ENCODE measurements at places on chromosomes 11 and 22. TPM values are rescaled to one million over a fixed set of nuclear protein-coding genes. Genes with fewer than 3 reads are reported as not detected.

Gene NECTIN1
- 7.3 TPM for total RNA-seq

DNA sequence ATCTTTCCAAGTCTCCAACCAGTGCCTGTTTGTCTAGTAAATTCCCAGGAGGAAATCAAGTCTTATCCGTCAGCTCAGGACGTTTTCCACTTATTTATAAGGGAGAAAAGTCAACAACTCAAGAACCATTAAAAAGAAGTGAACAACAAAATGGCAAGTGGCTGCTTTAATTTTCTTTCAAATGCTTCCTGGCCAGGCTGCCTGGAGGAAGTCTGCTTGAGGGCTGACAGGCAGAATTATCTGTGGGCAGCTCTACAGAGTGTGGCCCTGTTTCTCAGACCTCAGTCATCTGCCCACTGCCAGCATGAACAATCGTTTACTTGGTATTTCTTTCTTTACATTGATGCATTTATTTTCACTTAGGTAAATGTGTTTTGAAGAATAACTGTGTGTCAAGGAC lies 281.9 kb upstream of the ISX start:
- DNase-seq, result no peak

GRCh38 chr11:120023120-120023519 lies 114.8 kb downstream of the TRIM29 start:
- DNase-seq, result no peak

DNA sequence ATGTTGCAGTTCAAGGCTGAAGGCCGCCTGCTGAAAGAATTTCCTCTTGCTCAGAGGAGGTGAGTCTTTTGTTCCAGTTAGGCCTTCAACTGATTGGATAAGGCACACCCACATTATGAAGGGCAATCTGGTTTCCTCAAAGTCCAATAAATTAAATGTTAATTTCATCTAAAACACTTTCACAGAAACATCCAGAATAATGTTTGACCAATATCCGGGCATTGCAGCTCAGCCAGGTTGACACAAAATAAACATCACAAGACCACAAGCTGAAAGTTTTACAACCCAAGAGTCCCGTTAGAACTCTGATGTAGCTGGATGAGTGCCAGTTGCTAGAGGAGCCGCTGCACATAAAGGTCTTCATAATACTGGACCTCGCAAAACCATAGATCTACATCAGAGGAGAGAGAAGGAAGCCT lies 64.9 kb upstream of the EED start:
- DNase-seq, result no peak

DNA sequence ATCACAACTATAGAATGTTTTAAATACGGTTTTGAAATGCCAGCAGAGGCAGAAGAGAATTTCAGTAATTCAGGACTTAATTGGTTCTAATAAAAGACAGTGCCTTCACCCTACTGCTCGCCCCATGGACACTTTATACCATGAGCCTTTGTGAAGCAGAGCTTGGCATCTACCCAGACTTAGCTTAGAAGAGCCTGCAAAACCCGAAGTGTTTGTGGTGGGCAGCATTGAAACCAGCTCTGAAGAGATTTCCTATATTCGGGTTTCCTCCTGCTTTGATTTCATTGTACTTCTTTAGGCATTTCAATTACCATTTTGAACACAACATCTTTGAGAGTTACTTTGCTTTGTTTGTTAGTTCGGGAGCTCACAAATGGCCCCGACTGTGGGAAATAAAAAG lies 185.1 kb upstream of the MTNR1B start:
- DNase-seq, result no peak

GRCh38 chr11:100726680-100727079 lies 39.6 kb downstream of the ARHGAP42 start:
- DNase-seq, result no peak

Gene MOGAT2
- not detected for total RNA-seq

GRCh38 chr11:80240245-80240644 lies 799.4 kb upstream of the TENM4 start:
- DNase-seq, result no peak

Measured in body of pancreas (tissue), 4 donors.